PC-3 (cell line): ENCODE measurements at places on chromosomes 3 and 15.

- no peak overlapping the region for H3K4me3 ChIP-seq
- H3K4me1 ChIP-seq: no peaks in the 10 kb centered on the region
- H3K27ac ChIP-seq: no peak overlapping the region
- no peaks in the 10 kb centered on the region for H3K27me3 ChIP-seq
Observed at GRCh38 chr15:39959411-39959810, 25.5 kb downstream of the EIF2AK4 start.

GRCh38 chr3:171797873-171798272, 12.4 kb downstream of the PLD1 start:
- H3K4me1 ChIP-seq: peaks cover 33% of the 10 kb centered on the region
- peak; percentile 39 for DNase-seq
- no peak overlapping the region for H3K4me3 ChIP-seq
- H3K36me3 ChIP-seq: no peaks in the 10 kb centered on the region
- H3K27ac ChIP-seq: peak overlapping the region; percentile 48

- H3K36me3 ChIP-seq: no peaks in the 10 kb centered on the region
- no peaks in the 10 kb centered on the region for H3K4me1 ChIP-seq
- peaks cover 32% of the 10 kb centered on the region for H3K27me3 ChIP-seq
- no peak overlapping the region for H3K27ac ChIP-seq
- no peak overlapping the region for H3K4me3 ChIP-seq
- peak; percentile 69 for DNase-seq
Observed at GRCh38 chr15:33584797-33585196, 274.0 kb downstream of the RYR3 start.

GRCh38 chr3:131704098-131704497, 201.3 kb upstream of the MRPL3 start:
- no peaks in the 10 kb centered on the region for H3K36me3 ChIP-seq
- H3K27ac ChIP-seq: no peak overlapping the region
- H3K27me3 ChIP-seq: no peaks in the 10 kb centered on the region
- H3K4me1 ChIP-seq: 0 out of 2 replicates have a peak, but pooled peaks cover 8% of the 10 kb centered on the region
- no peak for DNase-seq

DNA sequence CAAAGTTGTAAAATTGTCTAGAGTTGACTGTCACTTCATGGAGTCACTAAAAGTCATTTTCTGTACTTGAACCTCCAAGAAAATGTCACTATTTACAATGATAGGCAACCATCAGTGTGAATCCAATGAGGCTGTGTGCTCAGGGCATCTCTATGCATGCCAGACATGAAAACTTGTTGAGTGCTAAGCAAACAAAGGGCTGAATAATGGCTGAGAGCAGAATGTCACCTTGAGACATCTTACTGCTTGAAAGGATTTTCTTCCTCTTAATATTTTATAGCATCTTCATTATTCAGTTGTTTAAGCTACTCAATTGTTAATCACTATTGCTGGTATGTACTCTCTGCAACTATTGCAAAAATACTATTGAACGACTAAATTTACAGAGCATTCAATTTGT, 184.7 kb downstream of the PLCH1 start:
- H3K36me3 ChIP-seq: no peaks in the 10 kb centered on the region
- no peak overlapping the region for H3K27ac ChIP-seq
- no peak overlapping the region for H3K4me3 ChIP-seq
- no peaks in the 10 kb centered on the region for H3K27me3 ChIP-seq

GRCh38 chr15:36777926-36778325, 198.5 kb downstream of the CDIN1 start:
- H3K27me3 ChIP-seq: no peaks in the 10 kb centered on the region
- DNase-seq: no peak
- no peak overlapping the region for H3K27ac ChIP-seq
- no peak overlapping the region for H3K4me3 ChIP-seq
- no peaks in the 10 kb centered on the region; the same call in 1 of the 2 replicates for H3K4me1 ChIP-seq

DNA sequence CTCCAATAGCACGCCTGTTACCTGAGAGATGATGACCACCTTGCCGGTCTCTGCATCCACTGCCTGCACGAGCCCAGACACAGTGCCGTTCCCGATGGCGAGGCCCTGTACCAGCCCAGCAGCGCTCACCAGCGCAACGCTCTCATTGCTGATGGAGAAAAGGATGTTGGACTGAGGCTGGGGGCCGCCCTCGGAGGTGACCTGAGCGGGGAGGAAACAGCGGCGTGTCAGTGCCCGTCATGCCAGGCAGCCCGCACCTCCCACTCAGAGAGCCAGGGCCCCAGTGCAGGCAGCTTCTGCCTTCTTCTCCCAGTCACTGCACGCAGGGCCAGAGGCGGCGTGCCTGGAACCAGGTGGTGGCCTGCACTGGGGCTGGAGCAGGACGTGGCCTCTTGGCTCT, 80.3 kb downstream of the NUP210 start:
- DNase-seq: no peak
- H3K4me1 ChIP-seq: peaks cover 4% of the 10 kb centered on the region; the same call in 1 of the 2 replicates
- H3K36me3 ChIP-seq: peaks cover 11% of the 10 kb centered on the region; the same call in 1 of the 2 replicates
- no peaks in the 10 kb centered on the region for H3K27me3 ChIP-seq
- H3K4me3 ChIP-seq: no peak overlapping the region

GRCh38 chr15:99712415-99712814, 20.8 kb downstream of the LYSMD4 start:
- H3K27ac ChIP-seq: no peak overlapping the region
- H3K4me1 ChIP-seq: peaks cover 21% of the 10 kb centered on the region
- DNase-seq: no peak
- peaks cover 3% of the 10 kb centered on the region; the same call in 1 of the 2 replicates for H3K36me3 ChIP-seq

GRCh38 chr3:180970931-180971330, 18.6 kb downstream of the DNAJC19 start:
- H3K27me3 ChIP-seq: no peaks in the 10 kb centered on the region
- no peak for DNase-seq
- H3K36me3 ChIP-seq: peaks cover 74% of the 10 kb centered on the region
- H3K27ac ChIP-seq: no peak overlapping the region

DNA sequence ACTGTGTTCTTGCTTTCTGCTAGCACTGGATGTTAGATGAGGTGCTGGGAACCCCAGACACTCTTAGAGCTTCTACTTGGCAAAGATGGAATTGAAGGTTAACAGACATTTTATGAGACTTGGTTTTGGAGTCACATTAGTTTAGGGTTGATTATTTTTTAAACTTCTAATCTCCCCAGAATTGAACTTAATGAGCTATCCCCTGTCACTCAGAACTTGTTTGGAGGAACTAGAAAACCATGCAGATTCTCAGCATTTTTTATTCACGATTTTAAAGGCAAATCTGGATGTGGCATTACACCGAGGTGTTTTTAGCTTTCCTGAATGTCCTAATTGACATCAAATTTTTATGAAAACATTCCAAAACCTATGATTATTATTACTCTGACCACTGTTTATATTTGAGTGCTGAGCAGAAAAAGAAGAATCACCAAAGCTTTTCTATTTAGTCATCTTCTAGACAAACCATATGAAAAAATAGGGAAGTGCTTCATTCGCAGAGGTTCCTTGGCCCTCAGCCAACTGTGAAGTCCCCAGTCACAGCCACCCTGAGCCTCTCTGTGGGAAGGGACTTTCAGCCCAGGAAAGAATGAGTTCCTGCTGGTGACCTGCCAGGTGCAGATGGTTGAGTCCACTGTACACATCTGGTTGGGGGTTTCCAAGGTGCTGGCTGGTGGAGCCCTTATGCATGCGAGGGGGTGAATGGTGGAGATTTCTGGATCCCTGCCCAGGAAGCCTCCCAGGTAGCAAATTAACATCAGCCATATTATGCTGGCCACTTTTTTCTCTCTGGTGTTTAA, 196.0 kb upstream of the TOPAZ1 start:
- no peaks in the 10 kb centered on the region for H3K27me3 ChIP-seq
- peaks cover 11% of the 10 kb centered on the region; the same call in 1 of the 2 replicates for H3K4me1 ChIP-seq
- no peak overlapping the region for H3K4me3 ChIP-seq
- no peaks in the 10 kb centered on the region for H3K36me3 ChIP-seq
- DNase-seq: peak; percentile 12
- H3K27ac ChIP-seq: no peak overlapping the region

GRCh38 chr15:27045796-27046195, 74.8 kb downstream of the GABRG3 start:
- H3K36me3 ChIP-seq: no peaks in the 10 kb centered on the region
- no peaks in the 10 kb centered on the region for H3K27me3 ChIP-seq
- DNase-seq: no peak
- H3K4me3 ChIP-seq: no peak overlapping the region
- H3K27ac ChIP-seq: no peak overlapping the region

- H3K27me3 ChIP-seq: no peaks in the 10 kb centered on the region
- no peak overlapping the region for H3K4me3 ChIP-seq
- H3K4me1 ChIP-seq: no peaks in the 10 kb centered on the region
- no peak overlapping the region for H3K27ac ChIP-seq
- H3K36me3 ChIP-seq: no peaks in the 10 kb centered on the region
Observed at GRCh38 chr3:136495213-136495612, 245.1 kb downstream of the PCCB start.

DNA sequence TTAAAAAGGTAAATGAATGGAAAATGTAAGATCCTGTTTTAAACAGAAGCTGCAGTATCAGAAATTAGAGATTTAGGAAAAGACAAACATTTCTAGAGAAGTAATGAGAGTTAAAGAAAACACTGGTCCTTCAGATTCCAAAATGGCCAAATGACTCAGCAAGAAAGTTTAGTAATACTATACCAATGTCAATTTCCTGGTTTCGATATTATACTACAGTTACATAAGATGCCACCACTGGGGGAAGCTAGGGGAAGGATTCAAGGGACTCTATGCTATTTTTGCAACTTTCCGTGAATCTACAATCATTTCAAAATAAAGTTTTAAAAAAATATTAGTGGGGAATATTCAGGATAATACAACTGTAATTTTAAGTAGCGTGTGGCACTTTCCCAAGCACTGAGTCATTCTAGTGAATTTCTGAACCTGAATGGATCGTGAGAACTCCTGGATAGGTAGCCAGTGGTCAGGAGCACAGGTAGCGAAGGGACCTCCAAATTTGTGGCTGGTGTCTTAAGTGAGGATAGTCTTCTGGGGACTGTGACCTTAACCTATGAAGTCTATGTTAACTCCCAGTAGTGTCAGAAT, 37.6 kb downstream of the TMCC1 start:
- DNase-seq: peak; percentile 47
- H3K36me3 ChIP-seq: peaks cover 8% of the 10 kb centered on the region
- no peak overlapping the region for H3K4me3 ChIP-seq
- peak overlapping the region; percentile 71 for H3K27ac ChIP-seq
- no peaks in the 10 kb centered on the region for H3K27me3 ChIP-seq
- H3K4me1 ChIP-seq: peaks cover 19% of the 10 kb centered on the region

DNA sequence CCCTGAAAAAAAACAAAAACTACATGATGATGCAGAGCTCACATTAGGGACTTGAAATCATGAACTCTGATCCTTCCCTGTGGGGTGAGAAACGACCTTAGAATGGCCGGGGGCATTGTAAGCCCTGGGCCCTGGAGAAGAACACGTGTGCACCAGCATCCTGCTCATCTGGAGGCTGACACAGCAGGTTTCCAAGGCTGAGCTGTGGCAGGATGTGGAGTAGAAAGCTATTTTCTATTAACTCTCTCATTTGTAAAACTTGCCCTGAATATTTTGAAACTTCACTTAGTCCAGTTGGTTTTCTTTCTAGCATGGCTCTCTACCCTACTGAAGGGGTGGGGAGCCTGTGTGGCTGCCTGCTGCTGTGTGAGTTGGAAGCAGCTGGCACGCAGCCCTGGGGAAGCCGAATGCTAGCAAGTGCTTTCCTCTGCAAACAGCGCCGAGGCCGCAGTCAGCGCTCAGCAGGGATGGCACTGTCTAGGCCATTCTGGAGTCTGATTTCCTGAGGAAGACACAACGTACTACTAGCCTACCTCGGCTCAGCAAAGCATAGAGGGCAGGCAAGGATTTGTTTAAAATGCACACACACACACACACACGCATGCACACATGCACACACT, 58.0 kb downstream of the GABRG3 start:
- no peak for DNase-seq
- H3K4me1 ChIP-seq: no peaks in the 10 kb centered on the region
- no peaks in the 10 kb centered on the region for H3K27me3 ChIP-seq
- H3K36me3 ChIP-seq: no peaks in the 10 kb centered on the region
- no peak overlapping the region for H3K27ac ChIP-seq
- H3K4me3 ChIP-seq: no peak overlapping the region

GRCh38 chr15:40098489-40099261, 10.0 kb downstream of the BMF start:
- peak overlapping the region; percentile 92 for H3K27ac ChIP-seq
- H3K4me1 ChIP-seq: peaks cover 75% of the 10 kb centered on the region
- H3K4me3 ChIP-seq: peak overlapping the region; percentile 48; the same call in 1 of the 2 replicates
- H3K27me3 ChIP-seq: no peaks in the 10 kb centered on the region
- no peaks in the 10 kb centered on the region for H3K36me3 ChIP-seq
- DNase-seq: peak; percentile 90

DNA sequence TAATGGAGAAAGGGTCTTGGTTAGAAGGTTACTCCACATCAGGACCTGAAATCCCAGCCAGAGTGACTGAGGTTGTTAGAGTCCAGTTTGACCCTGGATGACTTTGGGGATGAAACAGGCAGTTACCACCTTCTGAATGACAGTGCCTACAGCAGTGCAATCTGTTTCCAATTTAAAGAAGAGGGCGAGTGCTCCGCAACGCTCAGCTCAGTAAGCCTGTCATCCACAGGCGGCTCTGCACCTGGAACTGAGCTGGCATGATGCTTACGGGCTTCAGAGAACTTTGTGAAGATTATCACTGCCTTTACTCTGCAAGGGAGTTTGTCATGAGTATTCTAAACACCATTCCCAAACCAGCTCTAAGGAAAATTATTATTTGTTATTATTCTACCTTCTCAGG, 127.7 kb upstream of the SLC24A5 start:
- no peaks in the 10 kb centered on the region for H3K27me3 ChIP-seq
- no peak for DNase-seq
- no peaks in the 10 kb centered on the region for H3K36me3 ChIP-seq
- no peaks in the 10 kb centered on the region for H3K4me1 ChIP-seq
- no peak overlapping the region for H3K27ac ChIP-seq
- H3K4me3 ChIP-seq: no peak overlapping the region

- no peaks in the 10 kb centered on the region for H3K4me1 ChIP-seq
- peaks cover 26% of the 10 kb centered on the region for H3K36me3 ChIP-seq
- no peaks in the 10 kb centered on the region for H3K27me3 ChIP-seq
- H3K4me3 ChIP-seq: no peak overlapping the region
- no peak for DNase-seq
Observed at GRCh38 chr3:185488465-185488864, 10.4 kb downstream of the TMEM41A start.

DNA sequence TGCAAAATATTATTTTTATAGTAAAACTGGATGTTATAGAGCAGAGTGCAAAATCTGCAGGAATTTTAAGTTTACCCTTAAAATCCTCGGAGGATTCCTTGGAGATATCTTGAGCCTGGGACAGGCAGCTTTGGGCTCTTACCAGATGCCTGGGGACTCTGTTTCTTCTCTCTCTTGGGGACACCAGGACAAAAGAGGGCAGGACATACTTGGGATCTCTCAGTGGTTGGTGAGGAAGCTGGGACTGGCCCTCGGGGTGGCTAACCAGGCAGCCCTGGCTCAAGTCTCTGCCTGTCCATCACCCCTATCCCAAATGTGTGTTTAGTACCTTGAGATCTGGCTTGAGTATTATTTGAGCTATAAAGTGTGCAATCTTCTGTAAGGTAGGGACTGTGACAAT, 38.6 kb downstream of the TKT start:
- H3K4me3 ChIP-seq: no peak overlapping the region
- H3K27ac ChIP-seq: no peak overlapping the region
- DNase-seq: no peak
- no peaks in the 10 kb centered on the region for H3K4me1 ChIP-seq
- no peaks in the 10 kb centered on the region for H3K27me3 ChIP-seq
- H3K36me3 ChIP-seq: no peaks in the 10 kb centered on the region
